Activated CD8-positive, alpha-beta T cell treated with anti-CD3 and anti-CD28 coated beads for 36 hours (primary cell): ENCODE measurements at places on chromosomes 7 and 10.

DNA sequence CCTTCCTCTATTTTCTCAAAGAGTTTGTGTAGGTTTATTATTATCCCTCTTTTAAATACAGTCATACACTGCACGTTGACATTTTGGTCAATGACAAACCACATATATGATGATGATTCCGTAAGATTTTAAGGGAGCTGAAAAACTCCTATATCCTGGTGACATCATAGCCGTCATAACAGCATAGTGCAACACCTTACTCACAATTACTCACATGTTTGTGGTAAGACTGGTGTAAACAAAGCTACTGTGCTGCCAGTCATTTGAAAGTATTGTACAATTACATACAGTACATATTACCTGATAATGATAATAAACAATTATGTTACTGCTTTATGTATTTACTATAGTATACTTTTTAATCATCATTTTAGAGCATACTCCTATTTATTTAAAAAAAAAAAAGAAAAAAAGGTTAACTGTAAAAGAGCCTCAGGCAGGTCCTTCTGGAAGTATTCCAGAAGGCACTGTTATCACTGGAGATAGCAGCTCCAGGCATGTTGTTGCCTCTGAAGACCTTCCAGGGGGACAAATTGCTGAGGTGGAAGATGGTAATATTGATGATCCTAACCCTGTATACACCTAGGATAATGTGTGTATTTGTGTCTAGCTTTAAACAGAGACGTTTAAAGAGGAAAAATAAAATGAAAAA, 123.3 kb upstream of the CDK1 start:
- DNase-seq = no peak

- no peak for DNase-seq
Measured at GRCh38 chr10:127526161-127526560, 22.9 kb upstream of the NPS start.

DNA sequence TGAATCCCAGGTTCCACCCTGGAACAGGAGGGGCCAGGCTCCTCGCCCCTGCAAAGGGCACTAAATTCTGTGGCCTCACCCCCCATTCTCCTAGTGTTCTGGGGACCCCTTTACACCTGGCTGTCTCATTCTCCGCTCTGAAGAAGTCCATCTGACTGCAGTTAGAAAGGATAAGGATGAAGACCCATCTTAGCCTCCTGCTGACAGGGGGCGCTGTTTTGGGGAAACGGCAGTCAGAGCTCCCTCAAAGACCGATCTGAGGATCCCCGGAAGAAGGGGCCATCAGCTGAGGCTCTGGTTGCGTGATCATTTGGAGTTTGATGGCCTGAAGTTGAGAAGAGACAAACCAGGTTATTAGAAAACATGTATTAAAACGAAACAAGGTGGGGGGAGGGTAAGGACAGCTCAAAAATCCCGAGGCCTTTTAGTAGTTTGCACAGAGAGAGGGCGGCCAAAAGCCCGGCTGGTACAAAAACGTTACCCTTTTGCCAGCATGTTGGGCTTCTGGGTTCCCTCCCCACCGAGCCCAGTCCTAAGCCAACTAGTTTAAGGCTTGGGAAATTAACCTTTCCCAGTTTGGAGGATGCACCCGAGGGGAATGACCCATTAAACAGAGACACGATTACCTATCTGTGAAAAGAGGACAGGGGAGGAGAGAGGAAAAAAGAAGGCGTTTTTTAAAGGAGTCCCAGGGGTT, 102.8 kb downstream of the CHN2 start:
- peak; percentile 16 for DNase-seq

GRCh38 chr7:112134039-112134438, 72.2 kb downstream of the DOCK4 start:
- DNase-seq = no peak

GRCh38 chr10:37947526-37947925, 28.9 kb downstream of the ZNF25 start:
- no peak for DNase-seq

DNA sequence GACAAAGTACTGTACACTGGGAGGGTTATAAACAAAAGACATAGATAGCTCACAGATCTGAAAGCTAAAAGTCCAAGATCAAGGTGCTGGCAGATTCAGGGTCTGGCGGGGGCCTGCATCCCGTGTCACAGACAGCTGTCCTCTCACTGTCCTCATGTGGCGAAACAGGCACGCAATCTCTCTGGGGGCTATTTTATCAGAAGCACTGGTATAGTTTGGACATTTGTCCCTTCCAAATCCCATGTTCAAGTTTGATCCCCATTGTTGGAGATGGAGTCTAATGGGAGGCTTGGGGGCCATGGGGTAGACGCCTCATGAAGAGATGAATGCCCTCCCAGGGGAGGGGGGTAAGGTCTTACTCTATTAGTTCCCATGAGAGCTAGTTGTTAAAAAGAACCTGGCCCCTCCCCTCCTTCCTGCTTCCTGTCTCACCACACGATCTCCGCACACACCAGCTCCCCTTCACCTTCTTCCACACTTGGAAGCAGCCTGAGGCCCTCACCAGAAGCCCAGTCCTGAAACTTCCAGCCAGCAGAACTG, 72.5 kb upstream of the UCN3 start:
- peak; percentile 51 for DNase-seq

- DNase-seq = no peak
Measured at GRCh38 chr7:29812185-29812876, 6.0 kb downstream of the WIPF3 start.

- no peak for DNase-seq
Measured at GRCh38 chr7:127761196-127761595, 109.2 kb downstream of the SND1 start.

- no peak for DNase-seq
Measured at GRCh38 chr7:148567524-148567923, 23.0 kb upstream of the C7orf33 start.

- DNase-seq = no peak
Measured at GRCh38 chr7:81298951-81299666, 380.3 kb upstream of the SEMA3C start.
